Common myeloid progenitor, CD34-positive (primary cell): ENCODE measurements at places on chromosomes 11 and 22.

DNA sequence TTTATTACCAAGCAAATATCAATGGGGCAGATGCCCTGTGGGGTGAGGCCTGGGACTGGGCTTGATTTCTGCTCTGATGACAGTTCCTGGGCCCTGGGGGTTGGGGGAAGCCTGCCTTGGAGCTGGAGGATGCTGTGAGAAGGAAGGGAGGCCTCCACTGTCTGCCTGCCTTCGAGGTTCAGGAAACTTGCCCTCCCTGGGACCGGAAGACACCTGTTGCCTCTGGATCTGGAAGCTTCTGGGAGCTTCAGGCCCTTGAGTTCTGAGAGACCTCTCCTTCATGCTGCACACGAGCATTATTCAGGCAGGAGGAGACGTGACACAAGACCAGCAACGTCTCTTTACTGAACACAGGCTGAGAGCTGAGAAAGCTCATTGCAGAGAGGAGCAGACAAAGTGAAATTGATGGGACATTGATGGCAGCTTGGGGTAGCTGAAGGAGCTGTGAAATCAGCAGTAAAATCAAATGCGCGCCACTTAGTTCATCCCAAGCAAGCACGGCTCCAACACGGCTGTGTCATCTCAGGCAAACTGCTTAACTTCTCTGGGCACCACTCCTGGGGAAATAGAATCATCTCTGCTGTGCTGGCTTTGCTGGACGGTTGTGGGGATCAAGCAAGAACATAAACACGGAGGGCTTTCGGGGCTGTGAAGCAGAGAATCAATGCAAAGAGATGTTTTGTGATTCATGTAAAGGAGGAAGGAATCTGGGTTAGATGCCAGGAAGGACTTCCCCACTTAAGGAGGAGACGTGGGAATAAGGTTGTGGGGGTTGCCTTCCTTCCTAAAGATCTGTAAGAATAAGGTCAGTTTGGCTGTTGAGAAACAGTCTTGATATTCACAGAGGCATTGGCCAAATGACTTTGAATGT, 64.5 kb downstream of the TP53I11 start:
- DNase-seq = no peak

- DNase-seq = no peak
Measured at GRCh38 chr22:29810216-29810615, 27.9 kb downstream of the ASCC2 start.

DNA sequence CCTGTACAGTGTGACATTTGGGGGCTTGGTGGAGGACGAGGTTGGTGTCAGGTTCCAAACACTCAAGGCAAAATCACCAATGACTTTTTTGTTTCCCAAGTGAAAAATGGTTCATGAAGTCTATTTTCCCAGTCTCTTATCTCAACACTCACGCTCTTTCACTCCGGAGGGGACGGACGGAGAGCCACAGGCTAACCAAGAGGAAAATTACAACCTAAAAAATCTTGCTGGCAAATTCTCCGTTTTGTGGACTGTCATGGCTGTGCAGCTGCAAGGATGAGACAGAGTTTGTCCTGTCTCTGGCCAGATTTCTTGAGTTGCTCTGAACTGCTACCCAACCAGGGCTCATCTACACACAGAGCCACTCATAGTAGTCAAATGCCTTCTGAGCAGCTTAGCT, 101.2 kb downstream of the ABTB2 start:
- no peak for DNase-seq

DNA sequence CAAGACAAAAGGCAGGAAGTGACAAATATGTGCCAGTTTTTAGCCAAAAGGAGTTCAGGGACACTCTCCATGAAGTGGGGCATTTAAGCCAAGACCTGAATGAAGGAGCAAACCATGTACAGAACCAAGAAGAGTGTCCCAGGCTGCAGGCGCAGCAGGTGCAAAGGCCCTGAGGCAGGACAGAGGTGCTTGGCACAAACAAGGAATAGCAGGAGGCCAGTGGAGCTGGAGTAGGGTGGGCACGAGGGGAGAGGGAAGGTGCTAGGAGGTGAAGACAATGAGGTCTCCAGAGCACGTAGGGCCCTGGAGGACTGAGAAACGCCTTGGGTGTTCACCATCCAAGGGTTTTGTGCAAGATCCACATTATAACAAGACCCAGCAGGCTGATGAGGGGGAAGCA, 474.1 kb downstream of the MN1 start:
- DNase-seq = no peak

DNA sequence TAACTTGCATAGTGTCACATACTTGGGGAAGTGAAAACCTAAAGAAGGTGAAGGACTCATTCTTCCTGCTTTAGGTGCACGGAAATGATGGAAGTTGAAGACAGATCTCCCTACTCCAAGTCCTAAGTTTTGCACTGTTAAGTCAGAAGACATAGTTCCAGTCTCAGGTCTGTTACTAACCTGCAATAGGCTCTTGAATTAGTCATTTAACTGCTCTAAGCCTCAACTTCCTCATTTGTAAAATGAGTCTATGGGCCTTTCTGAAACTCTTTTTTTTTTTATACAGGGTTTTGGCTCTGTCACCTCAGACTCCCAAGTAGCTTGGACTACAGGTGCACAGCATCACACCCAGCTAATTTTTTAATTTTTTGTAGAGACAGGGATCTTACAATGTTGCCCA, 30.8 kb upstream of the POU2AF1 start:
- no peak for DNase-seq

DNA sequence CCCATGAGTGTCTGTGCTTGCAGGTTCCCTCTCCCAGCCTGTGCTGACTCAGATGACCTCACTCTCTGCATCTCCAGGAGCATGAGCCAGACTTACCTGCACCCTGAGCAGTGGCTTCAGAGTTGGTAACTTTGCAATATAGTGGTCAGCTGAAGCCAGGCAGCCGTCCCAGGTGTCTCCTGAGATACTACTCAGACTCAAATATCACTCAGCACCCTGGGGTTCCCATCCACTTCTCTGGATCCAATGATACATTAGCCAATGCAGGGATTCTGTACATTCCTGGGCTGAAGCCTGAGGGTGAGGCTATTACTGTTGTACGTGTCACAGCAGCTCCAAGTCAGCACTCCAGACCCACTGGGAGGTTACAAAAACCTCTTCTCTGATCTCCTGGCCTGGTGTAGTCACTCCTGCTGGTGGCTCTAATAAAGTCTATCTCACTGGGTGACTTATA, 87.8 kb upstream of the TOP3B start:
- DNase-seq = no peak
